ENCODE measurements at places on chromosomes 1 and 21. TPM values are rescaled to one million over a fixed set of nuclear protein-coding genes. Genes with fewer than 3 reads are reported as not detected.
A peak's percentile ranks its signal among the peaks of the same experiment; 100 is the strongest.

AQP10 gene
- polyA plus RNA-seq, result 0.21 TPM

THEM5 gene
- 0.67 TPM for polyA plus RNA-seq

S100A8 gene
- 12.6 TPM for polyA plus RNA-seq

- no peak for DNase-seq
These were observed 5.9 kb upstream of the SERINC2 start for GRCh38 chr1:31407029-31407626.

DNA sequence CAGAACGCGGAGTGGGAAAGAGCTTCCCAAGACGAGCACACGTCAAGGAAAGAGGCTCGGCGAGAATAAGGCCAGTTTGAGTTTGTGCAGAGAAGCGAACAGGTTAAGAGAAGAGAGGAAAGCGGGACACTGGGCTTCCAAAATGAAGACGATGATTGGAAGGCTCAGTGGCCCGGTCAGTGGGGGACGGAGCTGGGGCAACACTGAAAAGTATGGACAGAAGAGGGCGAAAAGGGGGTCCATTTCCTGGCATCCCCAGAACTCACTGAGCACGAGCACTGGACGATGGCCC, 258 bp downstream of the CCT3 start:
- DNase-seq, result no peak

DNA sequence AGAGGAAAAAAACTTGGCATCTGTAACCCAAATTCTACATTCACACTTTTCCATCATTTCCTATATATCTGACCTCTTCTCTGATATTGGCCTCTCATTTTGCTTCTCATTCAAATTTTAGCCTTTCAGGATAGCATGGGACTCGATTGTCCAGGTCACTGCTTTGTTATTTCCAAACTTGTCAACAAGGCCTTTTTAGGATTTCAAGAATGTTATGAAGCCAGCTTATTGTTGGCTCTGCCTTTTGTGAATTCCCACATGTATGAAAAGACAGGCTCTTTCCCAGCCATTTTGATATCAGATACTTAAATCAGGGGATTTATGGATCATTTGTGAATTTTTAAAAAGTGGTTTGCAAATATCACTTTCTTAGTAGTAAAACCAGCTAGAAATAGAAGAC, 663.5 kb downstream of the NCAM2 start:
- DNase-seq, result no peak

- no peak for DNase-seq
These were observed 50.3 kb downstream of the HIVEP3 start for GRCh38 chr1:41868241-41868998.

DNA sequence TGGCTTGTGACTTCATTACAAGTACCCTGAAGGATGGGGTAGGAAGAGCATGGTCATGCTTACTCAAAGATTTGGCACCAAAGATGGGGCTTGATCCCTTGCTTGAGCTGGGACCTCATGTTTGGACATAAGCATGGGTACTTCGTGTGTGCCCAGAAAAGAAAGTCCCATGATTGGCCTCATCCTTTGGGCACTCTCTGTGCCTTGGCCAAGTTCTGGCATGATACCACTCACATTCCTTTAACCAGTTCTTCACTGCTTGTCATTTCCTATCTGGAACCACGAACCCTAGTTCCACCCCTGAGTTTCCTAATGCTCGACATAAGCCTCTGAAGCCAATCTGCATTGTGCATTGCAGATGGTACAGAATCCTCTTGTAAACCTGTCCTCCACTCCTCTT, 107.0 kb downstream of the NAV1 start:
- DNase-seq, result no peak

CR1L gene
- polyA plus RNA-seq, result 0.38 TPM

- DNase-seq, result peak; percentile 13
These were observed 90.7 kb downstream of the ARHGEF10L start for GRCh38 chr1:17630048-17630830.

HPCA gene
- 0.15 TPM for polyA plus RNA-seq

GRCh38 chr21:22561946-22562345, 1563.7 kb downstream of the NCAM2 start:
- no peak for DNase-seq

ABL2 gene
- polyA plus RNA-seq, result 8.0 TPM

DNA sequence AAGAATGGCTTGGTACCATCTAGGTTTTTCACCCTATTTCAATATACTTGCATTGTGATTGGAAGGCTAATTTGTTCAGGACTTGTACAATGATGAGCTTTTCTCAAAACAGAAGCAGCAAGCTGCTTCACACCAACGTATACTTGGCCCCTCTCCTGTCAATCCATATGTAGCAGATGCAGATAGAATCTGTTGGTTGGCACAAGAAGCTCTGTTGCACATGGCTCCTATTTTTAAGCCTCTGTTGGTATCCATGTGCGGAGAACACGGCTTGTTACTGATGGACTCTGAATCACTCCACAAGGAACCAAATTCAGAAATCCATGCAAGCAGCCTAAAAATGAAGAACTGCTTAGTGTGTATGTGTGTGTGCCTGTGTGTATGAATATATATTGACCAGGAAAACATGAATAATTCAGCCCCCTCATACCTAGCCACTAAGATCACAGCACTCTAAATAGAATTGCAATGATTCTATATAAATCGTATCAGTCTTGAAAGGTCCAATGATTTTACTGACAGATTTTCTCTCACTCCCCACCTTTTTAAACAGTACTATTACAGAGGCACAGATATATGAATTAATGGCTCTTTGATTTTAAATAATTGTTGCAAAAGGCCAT, 258.4 kb upstream of the DPYD start:
- no peak for DNase-seq

TAF12 gene
- 33.7 TPM for polyA plus RNA-seq

IKBKE gene
- polyA plus RNA-seq, result 7.0 TPM

DNA sequence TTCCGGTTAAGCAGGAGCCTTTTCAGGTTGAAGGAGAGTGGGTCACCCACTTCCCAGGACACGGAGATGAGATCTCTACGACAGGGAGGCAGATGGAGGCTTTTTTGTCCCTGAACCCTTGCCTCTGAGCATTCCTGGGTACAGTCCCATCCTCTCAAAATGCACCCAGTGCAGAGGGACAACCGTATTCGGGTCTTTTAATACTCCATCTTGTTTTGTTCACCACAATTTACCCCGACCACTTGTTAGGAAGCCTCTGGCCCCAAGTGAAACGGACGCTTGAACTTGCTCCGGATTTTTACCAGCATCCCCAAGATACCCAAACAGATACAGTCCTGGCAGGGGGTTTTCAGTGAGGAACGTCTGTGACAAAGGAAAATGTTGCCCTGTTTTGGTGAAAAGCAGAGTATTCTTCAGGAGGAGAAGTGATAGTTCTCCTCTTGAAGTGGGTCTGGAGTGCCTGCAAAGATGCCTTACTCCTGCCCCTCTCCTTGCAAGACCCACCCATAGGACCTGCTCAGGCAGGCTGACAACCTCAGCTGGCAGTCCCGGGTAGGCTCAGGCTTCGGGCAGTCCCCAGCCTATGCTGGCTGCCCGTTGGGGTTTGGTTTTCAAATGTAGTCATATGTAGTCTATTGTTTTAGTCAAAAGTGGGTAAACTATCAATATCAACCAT, 669 bp upstream of the ARL8A start:
- no peak for DNase-seq

ESPN gene
- 1.5 TPM for polyA plus RNA-seq

GRCh38 chr1:152658649-152659048, 4.5 kb upstream of the LCE2D start:
- DNase-seq, result no peak

- no peak for DNase-seq
These were observed 178.6 kb downstream of the TBX15 start for GRCh38 chr1:118809586-118809985.

DNA sequence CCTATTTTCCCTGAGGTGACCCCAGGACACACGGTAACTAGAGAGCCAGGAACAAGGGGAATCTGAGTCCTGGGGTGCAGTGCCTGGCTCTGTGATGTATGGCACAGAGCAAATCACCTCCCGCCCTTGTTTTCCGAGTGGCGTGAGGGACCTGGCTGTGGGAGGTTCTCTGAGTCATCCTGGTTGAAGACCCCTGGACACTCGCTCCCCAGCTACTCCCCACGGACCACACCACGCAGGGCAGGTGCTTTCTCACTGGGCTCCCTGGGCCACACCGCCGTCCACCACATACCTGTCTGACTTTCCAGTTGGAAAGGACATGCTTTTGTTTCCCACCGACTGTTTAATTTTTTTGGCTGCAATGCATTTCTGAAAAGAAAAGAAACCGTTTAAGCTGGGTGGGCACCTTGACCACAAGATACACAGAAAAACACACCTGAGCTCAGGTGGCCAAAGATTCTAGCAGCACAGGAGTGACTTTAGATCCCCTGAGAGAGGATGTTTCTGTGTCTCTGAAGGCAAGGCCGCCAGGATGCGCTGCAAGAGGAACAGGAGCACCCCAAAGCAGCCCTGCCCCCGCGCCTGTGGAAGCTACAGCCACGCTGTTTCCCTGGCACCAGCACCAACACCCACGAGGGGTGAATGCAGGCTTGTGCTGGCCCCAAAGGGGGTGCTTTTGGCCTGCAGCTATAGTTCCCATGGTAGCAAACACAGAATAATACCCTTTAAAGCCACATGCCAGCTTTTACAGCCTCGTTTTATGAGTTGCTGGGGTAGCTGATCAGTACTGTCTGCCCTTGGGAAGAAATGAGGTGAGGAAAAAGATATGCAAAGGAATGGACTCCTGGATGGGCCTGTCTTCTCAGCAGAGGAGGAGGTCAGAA, 8.1 kb upstream of the SRM start:
- DNase-seq, result no peak
